Vagina (tissue), 2 donors: ENCODE measurements at places on chromosomes 12 and 14.
A peak's percentile ranks its signal among the peaks of the same experiment; 100 is the strongest.

GRCh38 chr12:5889381-5890047 lies 55.5 kb downstream of the ANO2 start:
- peak; percentile 64 for DNase-seq

DNA sequence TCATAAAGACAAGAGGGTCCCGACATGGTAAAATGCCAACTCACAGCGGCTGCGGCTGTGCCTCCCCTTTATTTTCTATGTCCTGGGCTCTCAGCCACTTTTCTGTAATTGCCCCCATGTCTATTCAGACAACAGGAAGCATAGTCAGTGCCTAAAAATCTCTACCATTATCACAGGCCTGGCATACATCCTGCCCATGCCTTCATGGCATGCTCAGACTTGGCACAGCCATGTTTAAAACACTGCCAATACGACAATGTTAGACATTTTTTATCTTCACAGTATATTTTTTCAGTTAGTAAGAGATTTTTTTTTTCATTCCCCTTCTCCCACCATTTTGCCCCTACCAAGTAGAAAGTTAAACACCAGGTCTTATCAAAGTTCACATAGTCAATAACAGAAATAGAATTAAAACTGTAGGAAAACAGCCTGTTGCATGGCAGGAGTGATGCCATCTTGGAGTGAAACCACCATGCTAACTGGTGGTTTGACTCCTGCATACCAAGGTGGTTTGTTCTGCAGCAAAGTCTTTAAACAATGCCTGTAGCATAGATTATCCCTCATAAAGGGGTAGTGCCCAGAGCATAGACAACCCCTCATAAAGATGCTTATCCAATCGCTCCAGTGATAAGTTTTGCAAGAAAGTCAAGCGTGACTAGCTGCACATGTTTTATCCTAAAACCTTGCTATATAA lies 18.9 kb upstream of the CERS5 start:
- no peak for DNase-seq

- no peak for DNase-seq
These were observed 294.5 kb downstream of the GALC start for GRCh38 chr14:87698481-87698880.

DNA sequence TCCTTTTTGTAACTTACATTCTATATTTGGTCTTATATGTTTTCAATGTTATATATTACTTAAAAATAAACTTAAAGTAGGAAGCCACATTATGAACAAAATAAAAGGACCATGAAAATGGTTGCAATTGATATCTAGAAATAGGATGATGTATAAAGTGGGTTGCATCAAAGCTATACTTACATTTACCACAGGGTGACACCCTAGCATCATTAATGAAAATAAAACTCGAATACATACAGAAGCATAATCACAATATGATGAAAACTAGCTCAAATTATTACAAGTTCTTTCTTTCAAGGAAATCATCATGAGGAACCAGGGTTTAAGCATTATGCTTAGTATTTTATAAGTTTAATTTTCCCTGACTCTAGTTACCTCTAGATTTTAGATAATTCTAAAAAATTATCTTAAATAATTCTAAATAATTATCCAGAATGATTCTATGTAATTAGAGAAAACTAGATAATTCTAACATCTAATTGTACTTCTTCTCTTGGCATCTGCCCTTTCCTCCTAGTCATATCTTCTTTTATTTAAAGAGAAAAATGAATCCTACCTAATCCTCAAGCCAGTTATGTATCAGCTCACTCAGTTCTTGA lies 31.2 kb downstream of the TAS2R7 start:
- no peak for DNase-seq

DNA sequence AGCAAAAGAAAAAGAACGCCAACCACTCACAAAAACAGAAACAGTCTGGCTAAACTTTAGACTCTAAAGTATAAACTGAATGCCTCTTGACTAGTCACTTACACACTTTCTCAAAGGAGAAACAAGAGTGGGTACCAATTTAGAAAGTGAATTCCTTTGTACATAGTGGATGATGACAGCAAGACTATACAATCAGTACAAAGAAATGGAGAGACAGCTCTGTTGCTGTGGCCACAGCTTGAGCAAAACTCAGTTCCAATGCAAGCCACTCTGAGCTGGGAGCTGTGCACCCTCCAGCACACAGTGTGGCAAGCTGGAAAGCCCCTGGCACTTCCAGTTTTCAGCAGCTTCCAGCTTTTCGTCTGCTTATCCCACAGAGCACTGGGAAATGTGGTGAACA lies 21.7 kb downstream of the NT5DC3 start:
- DNase-seq: no peak

DNA sequence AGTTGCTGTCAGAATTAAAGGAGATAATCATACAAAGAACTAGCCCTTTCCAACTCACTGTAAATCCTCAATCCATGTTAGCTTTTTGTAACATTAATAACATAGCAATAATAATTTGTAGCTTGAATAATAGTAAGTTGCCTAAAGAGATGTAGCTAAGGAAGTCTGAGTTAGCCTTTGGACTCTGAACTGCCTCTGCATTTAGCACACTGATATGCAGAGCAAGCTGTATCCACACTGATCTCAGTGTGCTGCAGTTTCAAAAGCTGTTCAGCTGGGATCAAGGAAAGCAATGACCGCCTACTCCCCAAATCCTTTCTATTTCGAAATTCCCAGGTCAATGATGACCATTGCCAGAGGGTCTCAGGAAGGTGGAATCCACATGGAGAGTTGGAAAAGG lies 99.3 kb upstream of the IFNG-AS1 start:
- DNase-seq: no peak

DNA sequence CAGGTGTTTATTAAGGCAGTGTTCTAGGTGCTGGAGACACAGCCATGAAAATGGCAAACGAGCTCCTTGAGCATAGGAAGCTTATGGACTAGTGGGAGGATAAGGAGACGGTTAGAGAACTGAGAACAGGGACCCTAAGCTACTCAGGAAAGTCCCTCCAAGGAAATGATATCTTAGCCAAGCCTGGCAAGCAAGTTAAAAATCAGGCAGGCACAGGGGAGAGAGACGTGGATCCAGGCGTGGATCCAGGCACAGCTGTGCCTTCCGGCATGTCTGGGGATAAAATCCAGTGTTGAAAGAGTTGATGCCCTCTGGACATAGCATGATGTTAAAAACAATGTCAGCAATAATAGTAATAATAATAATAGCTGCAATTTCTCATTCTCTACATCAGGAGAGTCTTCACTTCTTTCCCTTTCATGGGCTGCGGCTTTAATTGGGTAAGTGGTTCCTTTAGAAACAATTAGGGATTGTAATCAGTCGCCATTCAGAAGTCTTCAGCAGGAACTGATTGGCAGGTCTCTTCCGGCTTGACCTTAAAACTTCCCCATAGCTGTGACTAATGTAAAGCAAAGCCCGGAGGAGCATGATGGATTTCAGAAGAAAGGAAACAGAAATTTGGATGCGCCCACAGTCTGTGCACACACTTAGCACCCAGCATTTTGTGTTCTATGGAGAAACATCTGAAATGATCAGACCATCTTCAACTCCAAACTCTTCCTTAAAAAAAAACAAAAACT lies 230.2 kb downstream of the SLC41A2 start:
- DNase-seq: no peak

DNA sequence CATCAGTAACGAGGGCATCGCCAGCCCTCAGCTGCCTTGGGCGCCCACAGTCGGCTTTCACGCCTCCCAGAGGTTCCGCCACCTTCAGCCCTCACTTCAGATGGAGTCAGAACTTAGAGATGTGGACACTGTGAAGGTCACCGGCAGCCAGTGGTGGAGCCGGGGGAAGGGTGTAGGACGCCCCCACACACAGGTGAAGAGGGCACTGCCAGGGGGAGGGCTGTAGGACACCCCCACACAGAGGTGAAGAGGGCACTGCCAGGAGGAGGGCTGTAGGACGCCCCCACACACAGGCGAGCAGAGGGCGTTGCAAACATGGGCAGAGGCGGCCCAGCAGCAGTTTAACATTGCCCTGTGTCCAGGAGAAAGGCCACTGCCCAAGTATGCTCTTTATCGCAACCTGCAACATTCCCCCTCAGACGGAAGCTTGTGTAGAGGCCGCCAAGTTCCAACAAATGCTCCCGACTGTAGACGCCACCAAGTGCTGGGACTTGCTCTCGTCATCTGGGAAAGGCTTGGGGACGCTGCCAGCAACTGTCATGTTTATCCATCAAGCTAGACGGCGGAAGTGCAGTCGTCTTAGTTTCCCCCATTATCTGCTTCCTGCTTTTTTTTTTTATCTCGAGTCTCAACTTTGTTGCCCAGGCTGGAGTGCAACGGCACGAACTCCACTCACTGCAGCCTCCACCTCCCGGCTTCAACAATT lies 4.9 kb upstream of the ANKLE2 start:
- no peak for DNase-seq

- no peak for DNase-seq
These were observed 774.9 kb upstream of the NOVA1 start for GRCh38 chr14:27372771-27373170.

DNA sequence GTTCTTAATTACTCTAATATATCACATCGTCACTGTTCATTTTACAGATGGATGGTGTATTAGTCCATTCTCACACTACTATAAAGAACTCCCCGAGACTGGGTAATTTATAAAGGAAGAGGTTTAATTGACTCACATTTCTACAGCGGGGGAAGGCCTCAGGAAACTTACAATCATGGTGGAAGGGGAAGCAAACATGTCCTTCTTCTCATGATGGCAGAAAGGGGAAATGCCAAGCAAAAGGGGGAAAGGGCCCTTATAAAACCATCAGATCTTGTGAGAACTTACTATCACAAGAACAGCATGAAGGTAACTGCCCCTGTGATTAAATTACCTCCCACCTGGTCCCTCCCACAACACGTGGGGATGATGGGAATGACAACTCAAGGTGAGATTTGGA lies 6.5 kb downstream of the TMBIM4 start:
- DNase-seq: no peak

DNA sequence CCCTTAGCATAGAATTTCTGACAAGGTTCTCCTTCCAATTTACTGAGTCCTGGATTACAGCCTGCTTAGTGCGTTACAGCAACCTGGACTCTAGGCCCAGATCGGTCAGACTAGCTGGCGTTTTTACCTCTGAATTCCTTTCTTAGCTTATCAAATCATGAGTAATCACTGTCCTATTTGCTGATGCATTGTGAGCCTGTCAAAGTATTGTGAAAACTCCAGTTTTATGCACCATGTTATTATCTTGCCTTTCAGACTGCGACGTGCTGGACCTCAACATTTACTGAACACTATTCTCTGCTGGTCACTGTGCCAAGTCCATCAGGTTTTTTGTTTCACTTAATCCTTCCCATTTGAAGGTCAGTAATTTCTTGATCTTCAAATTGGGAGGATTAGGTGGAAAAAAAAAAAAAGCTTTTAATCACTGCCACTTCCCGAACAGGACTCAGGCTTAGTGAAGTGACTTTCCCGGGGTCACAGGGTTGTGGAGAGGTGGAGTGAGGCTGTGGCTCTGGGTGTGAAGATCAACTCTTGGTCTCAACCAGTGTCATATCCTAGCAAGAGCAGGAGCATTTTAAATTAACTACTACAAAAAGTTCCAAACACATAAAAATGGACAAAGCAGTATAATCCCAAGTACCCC lies 31.2 kb downstream of the FBXO21 start:
- no peak for DNase-seq

GRCh38 chr14:75561013-75561432 lies 17.4 kb upstream of the FLVCR2 start:
- DNase-seq: no peak

GRCh38 chr12:90979951-90980350 lies 24.8 kb downstream of the EPYC start:
- no peak for DNase-seq

GRCh38 chr12:58176296-58176869 lies 235.0 kb downstream of the ATP23 start:
- DNase-seq: no peak

DNA sequence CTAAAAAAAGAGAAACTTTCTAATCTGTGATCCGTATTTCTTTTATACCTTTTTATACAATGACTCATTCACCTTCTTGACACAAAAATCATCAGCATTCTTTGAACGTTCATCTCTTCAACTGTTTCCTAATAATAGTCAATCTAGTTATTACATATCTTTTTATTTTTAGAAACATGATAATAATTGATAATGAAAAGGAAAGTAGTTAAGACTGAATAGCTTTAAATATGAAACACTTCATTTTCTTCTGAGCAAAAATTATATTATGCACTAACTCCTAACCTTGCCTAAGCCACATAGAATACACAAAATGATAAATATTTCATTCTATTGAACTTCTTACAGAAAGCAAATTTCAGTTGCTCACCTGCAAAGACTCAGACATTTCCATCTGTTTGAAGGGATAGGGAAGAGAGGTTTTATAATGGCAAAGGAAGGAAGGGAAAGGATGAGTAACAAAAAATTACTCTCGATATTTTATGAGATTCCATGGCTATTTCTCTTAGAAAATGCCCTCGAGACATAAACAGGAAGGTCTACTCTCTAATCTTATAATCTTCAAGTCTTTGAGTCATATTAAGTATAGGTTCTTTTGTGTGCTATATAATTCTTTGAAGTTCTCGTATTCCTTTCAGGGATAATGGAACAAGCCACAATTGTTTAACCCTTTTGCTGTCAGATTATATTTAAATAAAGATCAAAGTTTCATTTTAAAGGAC lies 7.5 kb upstream of the KLHL42 start:
- no peak for DNase-seq

GRCh38 chr12:94812345-94812744 lies 162.0 kb upstream of the TMCC3 start:
- DNase-seq: no peak

DNA sequence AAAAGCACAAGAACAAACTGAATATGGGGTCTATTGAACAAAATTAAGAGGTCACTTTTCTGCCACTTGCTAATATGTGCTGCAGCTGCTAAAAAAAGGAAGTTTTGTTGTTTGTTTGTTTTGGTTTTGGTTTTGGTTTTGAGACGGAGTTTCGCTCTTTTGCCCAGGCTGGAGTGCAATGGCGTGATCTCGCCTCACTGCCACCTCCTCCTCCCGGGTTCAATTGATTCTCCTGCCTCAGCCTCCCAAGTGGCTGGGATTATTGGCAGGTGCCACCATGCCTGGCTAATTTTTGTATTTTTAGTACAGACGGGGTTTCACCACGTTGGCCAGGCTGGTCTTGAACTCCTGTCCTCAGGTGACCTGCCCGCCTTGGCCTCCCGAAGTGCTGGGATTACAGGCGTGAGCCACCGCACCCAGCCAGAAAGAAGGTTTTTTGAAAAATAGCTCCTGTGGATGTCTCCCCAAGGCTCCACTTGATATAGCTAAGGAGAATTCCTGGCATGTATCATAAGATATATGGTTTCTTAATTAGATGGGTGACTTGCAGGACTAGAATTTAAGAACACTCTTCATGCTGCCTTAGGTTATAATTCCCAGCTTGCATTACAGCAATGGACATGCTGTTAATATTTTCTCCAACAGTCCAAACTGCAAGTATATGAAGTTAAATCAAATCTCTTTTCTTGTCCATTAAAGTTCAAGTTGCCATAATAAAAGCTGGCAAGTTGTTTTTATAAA lies 237.6 kb upstream of the AMIGO2 start:
- no peak for DNase-seq

- DNase-seq: no peak
These were observed 77.8 kb downstream of the IFT43 start for GRCh38 chr14:76063327-76063726.

GRCh38 chr12:6843118-6843902 lies 2.6 kb downstream of the GNB3 start:
- DNase-seq: no peak

- no peak for DNase-seq
These were observed 62.2 kb downstream of the BMP4 start for GRCh38 chr14:53894456-53894855.
